ENCODE measurements at places on chromosomes 12 and 14.

DNA sequence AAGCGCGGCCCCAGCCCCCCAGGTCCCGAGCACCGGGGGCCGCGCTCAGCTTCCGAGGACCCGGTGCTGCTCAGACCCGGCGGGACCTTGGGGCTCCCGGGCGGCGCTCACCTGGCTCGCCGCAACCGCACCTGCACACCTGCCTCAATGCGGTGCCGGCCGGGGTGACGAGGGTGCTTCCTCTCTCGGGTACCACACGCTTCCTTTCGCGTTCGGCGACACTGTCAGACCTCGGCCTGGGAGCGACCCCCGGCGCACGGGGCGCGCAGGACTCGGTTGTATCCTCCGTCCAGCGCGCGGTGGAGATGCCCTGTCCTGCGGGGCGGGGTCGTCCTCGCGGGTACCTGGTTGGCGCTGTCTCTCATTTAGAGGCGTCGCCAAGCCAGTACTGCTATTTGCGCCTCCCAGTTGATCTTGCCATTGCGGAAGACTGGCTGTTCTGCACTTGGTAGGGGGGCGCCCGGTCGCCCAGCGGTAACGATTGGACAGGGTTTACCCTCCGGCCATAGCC, 718 bp downstream of the PACS2 start:
- DNase-seq: no peak

DNA sequence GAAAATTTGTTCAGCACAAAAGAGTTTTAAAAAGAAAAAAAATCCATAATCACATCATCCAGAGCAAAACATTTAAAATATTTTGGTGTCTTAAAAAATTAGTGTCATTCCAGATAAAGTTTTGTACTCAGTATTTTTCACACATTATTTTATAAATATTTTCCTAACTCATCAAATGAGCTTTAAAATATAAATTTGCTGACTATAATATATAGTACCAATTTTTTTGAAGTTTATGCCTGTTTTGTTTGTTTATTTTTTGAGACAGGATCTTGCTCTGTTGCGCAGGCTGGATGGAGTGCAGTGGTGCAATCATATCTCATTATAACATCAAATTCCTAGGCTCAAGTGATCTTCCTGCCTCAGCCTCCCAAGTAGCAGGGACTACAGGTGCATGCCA, 164.1 kb downstream of the SLC41A2 start:
- DNase-seq: no peak

- no peak for DNase-seq
Observed at GRCh38 chr12:20377750-20378149, 9.4 kb downstream of the PDE3A start.

DNA sequence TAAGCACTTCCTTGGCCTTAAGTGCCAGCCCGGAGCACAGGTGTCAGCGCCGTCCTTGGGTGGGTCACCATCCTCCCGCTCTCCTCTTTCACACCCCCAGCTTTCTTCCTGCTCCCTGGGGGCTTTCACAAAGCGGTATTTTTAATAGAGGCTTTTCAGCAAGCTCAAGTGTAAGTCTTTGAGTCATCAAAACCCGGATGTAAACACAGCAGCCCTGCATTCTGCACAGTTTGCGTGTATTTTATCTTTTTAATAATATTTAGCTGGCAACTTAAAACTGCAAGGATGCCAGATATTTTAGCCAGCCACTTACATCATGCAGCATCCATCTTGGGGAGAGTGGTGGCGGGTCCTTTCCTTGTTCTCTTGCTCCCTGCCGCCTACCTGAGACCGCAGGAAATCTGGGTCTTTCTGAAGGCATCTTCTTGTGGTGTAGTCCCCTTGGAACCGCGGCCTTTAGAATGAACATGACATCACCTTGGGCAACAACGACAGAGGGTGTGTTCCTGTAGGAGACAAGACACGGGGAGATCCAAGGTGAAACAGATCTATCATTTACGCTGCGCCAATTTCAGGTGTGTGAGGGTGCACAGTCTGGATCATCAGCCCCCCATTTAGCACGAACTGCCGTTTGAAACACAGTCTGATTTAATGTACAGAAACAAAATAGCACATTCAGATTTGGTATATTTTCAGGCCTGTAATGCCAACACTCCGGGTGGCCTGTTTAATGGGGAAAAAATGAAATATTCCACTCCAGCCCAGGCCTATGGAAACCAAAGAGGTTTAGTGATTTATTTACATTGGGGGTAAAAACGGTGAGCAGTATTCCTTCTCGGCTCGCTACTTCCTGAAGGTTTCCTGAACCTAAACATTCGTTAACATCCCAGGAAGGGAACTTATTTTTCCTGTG, 12.5 kb upstream of the IRF2BPL start:
- DNase-seq: peak; percentile 56

DNA sequence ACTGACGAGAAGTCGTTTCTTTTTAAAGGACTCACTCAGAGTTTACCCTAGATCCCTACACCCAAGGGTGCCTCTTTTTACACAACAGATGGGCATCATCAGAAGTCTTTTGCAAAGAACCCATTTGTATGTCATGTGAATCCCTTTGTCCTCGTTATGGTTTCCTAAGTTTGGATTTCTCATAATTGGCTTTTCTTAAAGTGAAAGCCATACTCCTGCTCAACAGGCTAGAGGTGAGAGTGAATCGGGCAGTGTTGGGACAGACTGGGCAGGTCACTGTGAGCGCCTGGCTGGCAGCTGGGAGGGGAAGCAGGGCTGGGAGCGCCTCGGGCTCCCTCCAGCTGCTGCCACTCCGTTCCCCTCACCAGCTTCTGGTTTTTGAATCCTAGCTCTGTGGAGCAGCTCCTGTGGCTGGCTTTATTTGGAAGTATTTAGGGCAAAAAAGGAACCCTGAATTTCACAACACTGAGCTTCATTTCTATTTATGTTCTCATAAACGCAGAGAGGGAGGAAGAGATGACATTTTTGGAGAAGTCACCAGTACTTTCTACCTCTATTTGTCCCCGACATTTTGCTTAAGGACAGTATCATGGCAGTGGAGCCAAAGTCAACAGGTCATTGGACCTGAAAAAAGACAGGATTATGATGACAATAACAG, 63.8 kb upstream of the ACTN1 start:
- no peak for DNase-seq

DNA sequence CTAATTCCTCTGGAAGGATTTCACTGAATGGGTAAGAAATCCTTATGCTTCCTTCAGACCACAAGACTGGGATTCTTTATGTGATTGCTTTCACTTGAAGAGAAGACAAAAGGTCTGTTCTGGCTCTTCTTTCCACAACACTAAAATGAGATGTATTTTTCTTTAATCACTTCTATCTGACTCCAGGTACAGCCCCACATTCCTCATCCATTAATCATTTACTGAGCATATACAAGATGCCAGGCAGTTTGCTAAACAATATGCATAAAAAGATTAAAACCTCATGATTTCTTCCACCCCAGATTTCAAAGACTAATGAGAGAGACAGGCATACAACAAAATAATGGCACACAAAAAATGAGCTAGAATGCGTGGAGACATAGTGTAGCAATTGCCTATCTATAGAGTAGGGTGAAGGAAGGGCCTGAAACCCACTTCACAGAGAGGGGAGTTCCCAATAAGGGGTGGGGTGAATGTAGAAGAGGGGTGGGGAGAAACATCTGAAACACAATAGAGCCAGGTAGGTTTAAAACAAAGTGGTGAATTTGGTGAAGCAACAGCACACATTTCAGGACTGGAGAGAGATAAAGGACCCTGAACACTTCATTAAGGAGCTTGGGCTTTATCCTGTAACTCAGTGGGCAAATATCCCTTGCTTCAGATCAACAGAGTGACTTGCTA, 65.1 kb upstream of the PRB2 start:
- no peak for DNase-seq

DNA sequence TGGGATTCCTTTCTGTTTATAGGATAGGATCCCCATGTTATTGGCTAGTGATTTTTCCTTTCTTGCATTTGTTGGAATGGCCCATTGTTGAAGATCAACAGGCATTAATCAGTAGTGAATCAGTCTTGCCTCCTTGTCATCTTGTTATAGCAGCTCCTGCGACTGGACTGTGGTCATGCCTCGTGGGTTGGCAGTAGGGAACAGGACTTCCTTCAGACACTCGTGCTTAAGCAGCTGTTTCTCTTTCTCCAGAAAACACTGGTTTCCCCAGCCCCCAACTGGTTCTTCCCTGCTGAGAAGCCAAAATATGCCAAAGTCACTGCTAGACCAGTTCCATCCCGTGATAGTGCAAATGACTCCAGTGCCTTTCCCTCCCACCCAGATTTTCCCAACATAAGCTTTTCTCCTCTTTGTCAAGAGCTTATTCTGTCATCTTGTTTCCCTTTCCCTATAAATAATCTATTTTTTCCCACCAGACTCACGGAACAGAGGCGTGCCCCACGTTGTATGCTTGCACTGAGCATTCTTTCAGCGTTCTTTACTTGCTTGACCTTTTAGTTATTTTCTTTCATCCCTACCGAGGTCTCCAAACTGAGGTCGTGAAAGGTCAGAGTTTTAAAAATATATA, 83.5 kb downstream of the SAMD4A start:
- DNase-seq: no peak

GRCh38 chr12:26116829-26117715, 7.8 kb downstream of the BHLHE41 start:
- DNase-seq: no peak

DNA sequence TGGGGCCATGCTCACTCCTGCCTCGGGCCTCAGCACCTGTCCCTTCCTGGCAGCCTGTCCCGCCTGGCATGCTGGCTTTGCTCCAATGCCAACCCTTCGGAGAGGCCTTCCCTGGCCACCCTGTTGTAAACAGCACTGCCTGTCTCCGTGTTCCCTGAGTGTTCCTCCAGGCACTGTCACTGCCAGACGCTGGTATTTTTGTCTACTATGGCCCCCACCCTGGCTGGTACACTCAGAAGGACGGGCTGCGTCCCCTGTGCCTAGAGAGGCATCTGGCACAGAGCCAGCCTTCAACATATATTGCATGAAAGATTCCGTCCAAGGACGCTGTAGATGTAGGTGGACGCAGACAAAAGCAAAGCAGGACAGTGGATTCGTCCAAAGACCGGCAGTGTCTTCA, 2.7 kb upstream of the ASPG start:
- DNase-seq: no peak

DNA sequence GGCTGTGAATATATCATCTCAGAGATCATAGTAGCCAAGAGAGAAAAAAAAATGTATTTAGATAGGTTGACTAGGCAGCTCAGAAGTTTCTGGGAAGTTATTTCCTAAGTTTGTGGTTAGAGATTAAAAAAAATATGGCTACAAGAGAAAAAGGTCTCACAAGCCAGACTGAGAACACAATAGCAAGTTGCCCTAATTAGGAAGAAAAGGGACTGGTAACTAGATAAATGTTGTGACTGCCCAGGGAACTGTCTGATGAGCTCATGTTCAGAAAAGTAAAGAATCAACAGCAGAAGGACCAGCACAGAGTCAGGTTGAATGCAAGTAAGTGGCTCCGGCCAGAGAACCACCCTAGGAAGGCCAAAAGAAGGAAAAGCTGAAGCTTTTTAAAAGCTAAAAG, 256.6 kb downstream of the PRKD1 start:
- DNase-seq: no peak

- no peak for DNase-seq
Observed at GRCh38 chr12:77007476-77007875, 57.9 kb downstream of the E2F7 start.

DNA sequence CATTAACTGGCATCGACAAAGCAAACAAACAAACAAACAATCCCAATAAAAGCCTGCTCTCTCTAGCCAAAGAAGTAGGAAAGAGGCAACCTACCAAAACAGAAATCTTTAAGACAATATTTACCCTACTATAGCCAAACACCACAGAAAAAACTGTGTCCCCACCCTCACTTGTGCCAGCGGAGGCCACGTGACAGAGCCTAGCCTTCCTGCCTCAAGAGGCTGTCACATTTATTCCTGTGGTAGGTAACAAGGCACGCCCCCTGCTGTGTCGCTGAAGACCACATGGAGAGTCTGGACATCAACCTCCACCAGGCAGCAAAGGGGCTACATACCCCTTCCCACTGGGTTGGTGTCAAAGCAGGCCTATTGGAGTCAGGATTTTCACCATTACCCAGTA, 148.1 kb downstream of the LMNTD1 start:
- DNase-seq: no peak

- no peak for DNase-seq
Observed at GRCh38 chr14:90651271-90651804, 164.9 kb downstream of the TTC7B start.

- DNase-seq: no peak
Observed at GRCh38 chr12:75446857-75447256, 33.7 kb upstream of the GLIPR1 start.

DNA sequence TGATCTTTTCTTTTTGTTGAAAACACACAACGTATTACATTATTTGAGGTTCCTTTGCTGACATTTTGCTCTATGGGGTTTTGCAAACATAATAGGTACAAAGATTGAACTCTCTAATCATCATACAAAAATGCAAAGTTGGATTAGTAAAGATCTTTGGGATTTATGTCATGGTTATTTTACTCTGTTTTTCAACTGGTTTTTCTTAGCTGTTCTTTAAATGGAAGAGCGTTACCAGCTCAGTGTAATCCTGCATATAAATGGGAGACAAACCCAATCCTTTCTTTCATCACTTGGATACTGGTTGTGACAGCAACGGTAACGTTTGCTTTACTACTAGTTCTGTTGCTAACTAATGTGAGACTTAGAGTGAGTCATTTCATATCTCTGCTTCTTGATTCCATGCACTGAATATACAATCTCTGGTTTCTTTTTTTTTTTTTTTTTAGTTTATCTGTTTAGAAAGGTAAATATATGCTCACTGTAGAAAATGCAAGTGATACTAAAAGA, 104.9 kb upstream of the NOVA1 start:
- no peak for DNase-seq

DNA sequence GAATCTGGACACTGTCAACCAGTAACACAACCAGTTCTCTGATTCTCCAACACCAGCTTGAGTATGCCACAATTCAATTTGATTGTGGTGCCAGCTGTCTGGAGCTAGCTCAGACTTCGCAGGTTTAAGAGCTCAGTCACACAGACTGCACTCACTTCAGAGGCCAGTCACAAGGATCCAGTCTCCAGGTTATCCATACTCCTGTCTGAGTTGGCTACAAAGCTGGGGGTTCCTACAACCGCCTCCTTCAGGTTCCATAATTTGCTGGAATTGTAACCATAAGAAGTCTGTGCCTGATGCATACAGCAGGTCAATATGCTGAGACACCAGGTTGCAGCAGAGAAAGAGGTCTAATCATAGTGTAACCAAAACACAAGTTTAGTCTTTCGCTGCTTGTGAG, 70.5 kb upstream of the CPSF6 start:
- DNase-seq: no peak

- DNase-seq: no peak
Observed at GRCh38 chr12:119859241-119859640, 17.9 kb downstream of the CIT start.

- DNase-seq: no peak
Observed at GRCh38 chr12:110039085-110039807, 9.1 kb downstream of the C12orf76 start.
